ENCODE measurements at places on chromosomes 5 and 9. TPM values are rescaled to one million over a fixed set of nuclear protein-coding genes. Genes with fewer than 3 reads are reported as not detected.

DNA sequence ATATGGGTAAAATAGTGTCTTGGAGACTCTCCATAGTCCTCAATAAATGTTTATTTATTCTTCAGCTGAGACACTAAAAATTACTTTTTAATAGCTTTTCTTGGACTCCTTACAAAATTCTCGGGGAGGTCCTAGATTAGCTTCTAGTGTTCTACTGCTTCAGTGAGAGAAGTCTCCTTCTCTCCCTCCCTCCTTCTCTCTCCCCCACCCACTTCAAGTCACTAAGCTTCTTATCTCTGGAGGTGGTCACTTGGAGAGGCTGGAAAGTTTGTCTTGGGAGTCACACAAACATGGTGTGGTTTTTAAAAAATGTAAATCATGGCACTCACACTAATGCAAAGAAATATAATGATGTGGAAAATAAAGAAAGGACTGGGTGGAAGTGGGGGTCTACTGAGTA, 64.1 kb downstream of the SEMA6A start:
- DNase-seq: no peak

DNA sequence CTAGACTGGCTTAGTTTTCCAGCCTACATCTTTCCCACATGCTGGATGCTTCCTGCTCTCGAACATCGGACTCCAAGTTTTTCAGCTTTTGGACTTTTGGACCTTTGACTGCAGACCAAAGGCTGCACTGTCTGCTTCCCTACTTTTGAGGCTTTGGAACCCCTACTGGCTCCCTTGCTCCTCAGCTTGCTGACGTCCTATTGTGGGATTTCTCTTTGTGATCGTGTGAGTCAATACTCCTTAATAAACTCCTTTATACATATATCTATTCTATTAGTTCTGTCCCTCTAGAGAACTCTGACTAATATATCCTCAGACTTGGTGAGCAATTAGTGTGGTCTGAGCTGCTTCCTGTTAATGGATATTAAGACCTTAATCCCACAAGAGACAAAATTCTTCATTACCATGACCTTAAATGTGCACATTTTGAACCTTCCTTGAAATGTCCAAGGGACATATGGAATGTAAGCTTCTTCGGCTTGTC, 752.9 kb downstream of the CDH18 start:
- no peak for DNase-seq

DNA sequence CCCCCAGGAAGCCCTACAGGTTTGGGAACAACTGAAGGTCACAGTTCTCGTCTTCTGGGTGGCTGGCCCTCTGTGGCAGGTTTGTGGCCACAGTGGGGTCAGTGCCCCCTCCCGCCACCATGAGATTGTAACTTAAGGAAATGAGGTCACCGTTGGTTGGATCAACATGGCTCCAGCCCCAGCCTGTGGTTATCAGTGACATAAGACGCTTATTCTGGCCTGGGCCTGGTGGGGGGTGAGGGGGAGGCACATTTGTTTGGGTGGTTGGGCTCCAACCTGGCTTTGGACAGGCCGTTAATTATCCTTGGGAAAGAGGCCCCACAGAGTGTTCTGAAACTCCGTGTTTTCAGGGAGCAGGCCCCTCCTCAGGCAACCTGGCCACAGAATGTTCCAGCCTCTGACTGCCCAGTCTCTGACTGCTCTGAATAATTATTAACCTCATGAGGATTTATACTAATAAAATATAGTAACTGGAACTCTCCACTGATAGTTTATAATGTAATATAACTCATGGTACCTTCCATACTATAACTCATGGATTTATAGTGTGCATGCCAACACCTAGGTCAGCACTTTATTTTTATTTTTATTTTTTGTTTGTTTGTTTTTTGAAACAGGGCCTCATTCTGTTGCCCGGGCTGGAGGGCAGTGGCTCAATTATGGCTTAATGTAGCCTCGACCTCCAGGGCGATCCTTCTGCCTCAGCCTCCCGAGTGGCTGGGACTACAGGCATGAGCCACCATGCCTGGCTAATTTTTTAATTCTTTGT, 58.0 kb upstream of the RPL26L1 start:
- peak; percentile 91 for DNase-seq

DNA sequence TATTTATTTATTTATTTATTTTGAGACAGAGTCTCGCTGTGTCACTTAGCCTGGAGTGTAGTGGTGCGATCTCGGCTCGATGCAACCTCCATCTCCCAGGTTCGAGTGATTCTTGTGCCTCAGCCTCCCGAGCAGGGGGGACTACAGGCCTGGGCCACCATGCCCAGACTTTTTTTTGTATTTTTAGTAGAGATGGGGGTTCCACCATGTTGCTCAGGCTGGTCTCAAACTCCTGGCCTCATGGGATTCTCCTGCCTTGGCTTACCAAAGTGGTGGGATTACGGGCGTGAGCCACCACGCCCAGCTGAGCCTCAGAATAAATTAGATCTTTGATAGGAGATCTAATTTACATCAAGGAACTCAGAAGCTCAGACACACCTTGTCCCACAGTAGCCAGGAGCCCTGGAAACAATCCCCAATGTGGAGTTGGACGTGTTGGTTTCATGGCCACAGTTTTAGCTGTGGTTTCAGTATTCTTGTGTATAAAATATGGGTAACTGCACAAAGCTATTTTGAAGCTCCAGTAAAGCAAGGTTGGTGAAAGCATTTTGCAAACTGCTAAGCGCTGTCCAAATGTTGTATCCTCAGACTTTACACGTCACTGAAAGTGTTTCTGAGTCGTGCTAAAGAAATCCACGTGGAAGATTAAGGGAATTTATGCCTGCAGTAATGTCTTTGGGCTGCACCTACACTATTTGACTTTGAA, 3.0 kb upstream of the HNRNPAB start:
- no peak for DNase-seq

GRCh38 chr5:132681476-132681831, 7.7 kb downstream of the IL4 start:
- DNase-seq: no peak

GRCh38 chr5:140181002-140181483, 6.1 kb downstream of the CYSTM1 start:
- no peak for DNase-seq

Gene GFI1B
- total RNA-seq: not detected

GRCh38 chr5:1344975-1345838, at the start of gene CLPTM1L:
Gene CLPTM1L (minus strand): TSS chr5:1345099. CDS start chr5:1344841, 258 bp downstream.
- DNase-seq: no peak

DNA sequence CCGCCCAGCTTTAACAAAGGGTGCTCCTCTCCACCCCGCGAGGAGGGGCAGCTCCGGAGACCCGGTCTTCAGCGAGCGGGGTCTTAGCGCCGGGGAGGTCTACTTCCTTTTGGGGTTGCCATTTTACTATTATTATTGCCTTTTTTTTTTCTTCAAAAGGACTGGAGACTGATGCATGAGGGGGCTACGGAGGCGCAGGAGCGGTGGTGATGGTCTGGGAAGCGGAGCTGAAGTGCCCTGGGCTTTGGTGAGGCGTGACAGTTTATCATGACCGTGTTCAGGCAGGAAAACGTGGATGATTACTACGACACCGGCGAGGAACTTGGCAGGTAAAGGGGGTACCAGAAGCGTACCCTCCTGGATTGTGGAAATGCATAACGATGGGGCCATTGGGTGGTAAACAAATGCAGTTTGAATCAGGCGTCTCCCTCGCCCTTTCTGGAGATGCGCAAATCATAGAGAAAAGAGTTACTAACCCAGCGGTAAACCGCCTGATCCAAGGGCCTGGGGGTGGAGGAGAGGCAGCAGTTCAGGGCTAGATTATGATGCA, 1.2 kb downstream of the DAPK1 start:
- no peak for DNase-seq

DNA sequence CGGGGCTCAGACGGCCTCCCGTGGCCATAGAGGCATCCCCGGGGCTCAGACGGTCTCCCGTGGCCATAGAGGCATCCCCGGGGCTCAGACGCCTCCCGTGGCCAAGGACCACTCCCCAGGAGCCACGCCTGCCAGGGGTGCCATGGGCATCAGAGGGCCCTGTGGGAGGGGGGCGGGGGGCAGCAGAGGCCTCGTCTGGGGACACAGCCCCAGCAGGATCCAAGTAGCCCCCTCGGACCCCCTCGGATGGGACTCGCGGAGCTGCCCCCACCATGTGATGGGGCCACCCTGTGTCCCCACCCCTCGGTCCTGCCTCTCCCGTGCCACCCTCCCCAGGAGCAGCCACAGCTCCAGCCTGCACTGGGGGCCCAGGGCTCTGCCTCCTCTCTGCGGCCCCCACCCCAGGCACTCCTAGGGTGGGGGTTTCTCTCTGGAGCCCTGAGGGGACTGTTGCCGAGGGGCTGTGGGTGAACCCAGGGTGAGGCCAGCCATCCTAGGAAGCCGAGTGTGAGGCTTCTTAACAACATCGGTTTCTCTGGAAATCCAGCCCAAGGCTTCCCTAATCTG, 2.5 kb downstream of the ENTPD8 start:
- no peak for DNase-seq

Gene OTP
- not detected for total RNA-seq

GRCh38 chr9:6096821-6097220, 81.4 kb upstream of the RANBP6 start:
- DNase-seq: peak; percentile 95

GRCh38 chr5:148957591-148958202, 105.2 kb downstream of the SH3TC2 start:
- DNase-seq: no peak

DNA sequence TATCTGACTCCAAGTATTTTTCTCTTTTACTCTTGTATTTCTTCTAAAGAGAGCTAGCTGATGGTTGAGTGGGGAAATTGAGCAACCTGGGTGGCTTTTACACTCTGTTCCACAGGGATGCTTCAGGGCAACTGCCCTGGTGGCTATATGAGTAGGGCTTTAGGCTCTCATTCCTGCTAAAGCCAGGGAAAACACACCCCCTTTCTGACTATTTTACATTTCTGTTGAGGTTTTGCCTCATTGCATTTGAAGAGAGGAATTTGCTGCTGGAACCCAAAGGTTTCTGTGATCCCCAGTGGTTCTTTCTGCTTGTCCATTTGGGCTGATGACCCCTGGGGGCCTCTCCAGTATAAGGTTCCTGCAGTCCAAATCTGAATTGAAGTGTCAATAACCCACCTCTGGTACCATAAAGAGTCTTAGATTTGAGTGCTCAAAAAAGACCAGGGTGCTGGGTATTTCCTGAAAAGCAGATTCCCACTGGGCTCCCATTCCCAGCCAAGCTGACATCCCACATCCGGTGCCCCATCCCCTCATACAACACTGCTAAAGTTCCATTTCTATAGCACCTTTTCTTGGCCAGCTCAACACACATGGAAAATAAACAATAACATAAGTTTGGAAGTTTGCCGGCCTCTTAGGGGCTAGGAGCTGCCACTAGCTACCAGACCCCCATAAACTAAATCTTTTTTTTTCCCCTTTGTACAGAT, 59.5 kb downstream of the PAPPA start:
- no peak for DNase-seq

Gene TNFSF15
- 0.81 TPM for total RNA-seq

DNA sequence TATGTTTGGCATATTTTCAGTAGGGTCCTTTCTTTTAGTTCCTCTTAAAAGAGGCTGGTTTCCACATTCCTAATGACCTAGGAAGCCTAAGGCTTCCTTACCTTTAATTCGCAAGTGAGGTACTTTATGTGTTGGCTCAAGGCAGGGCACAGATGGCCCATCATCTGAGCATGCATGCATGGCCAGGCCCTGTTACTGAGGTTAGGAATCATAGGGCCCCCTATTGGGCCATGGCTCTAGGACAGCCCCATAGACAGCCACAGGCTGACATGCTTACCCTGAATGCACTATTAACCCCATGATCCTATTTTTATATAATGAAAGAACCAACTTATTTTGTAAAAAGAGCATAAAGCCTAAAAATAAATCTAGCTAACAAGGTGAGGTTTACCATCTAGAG, 271.4 kb downstream of the ELAVL2 start:
- DNase-seq: no peak

Gene CXCL14
- 0.06 TPM for total RNA-seq

Gene ATG12
- total RNA-seq: 26.5 TPM

- DNase-seq: no peak
Observed at GRCh38 chr9:89928521-89929275, 323.9 kb downstream of the GADD45G start.

DNA sequence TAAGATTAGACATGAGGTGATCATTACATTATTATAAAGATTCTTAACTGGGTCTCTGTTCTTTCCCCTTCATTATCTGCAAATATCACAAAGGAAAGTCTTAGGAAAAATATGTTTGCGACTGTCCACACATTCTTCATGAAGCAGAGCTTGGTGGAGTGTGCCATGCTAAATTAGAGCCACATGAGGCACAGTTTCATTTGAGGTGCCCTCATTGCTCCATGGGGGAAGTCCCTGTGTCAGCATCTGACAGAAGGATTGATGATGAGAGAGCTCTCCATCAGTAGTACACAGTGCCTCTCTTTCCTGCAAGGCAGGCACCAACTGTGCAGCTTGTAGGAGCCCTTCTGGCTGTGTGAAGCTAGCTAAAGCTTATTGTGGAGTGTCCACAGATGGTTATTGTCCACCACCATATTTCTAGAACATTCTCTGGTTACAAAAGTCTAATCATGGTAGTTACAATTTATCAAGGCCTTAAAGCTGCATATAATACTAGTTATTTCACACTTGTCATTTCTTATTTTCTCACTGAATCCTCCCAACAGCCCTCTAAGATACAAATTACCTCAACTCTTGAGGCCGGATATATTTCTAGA, 63.9 kb downstream of the C9orf152 start:
- no peak for DNase-seq

- no peak for DNase-seq
Observed at GRCh38 chr9:134420281-134420845, 94.1 kb downstream of the RXRA start.

DNA sequence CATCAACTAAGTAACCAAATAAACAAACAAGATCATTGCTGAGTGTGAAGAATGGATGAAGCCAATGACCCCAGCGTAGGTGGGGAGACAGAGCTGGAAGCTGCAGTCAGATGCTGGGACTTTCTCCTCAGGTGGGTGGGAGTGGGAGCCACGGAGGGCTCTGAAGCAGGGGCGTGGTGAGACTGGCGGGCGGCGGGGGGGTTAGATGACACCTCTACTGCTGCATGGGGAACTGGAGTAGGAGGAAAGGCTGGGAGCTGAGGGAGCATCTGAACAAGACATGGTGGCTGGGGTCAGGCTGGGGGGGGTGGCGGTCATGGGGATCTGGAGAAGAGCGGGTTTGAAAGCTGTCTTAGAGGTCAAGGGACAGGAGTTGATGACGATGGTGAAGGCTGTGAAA, 193.8 kb downstream of the C9orf50 start:
- no peak for DNase-seq

DNA sequence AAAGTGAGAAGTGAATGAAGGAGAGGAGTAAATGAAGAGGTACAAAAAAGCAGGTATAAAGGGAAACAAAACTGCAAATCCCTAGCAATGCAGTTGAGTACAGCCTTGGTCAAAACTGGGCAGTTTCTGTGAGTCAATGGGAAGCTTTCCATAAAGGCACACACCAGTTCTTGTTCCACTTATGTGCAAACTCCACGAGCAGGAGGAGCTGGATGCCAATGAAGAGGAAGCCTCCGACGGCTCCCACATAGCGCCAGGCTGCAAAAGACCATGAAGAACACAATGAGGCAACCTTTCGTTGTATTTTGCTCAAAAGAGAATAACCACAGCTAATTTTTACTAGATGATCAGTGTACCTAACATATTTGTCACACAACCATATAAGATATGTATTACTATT, 81.1 kb downstream of the SERINC5 start:
- no peak for DNase-seq

- DNase-seq: no peak
Observed at GRCh38 chr9:132249123-132249522, 87.3 kb downstream of the NTNG2 start.

Measured in epithelial cell of proximal tubule (primary cell).